ENCODE measurements at places on chromosomes 4 and X. TPM values are rescaled to one million over a fixed set of nuclear protein-coding genes. Genes with fewer than 3 reads are reported as not detected.

Gene MORF4L2
- total RNA-seq, result 485 TPM

Gene GASK1B
- 0.63 TPM for total RNA-seq

Gene JADE3
- 15.0 TPM for total RNA-seq

Gene ADAM29
- total RNA-seq, result not detected

Gene FAM120C
- total RNA-seq, result 5.4 TPM

Gene ATP1B4
- total RNA-seq, result not detected

Gene FMR1NB
- total RNA-seq, result not detected

Gene PRDM8
- total RNA-seq, result 0.67 TPM

Gene UTP3
- total RNA-seq, result 38.6 TPM

Gene HSFX2
- not detected for total RNA-seq

Gene MMRN1
- total RNA-seq, result not detected

Gene NUDT11
- total RNA-seq, result 3.9 TPM

Gene DUSP21
- not detected for total RNA-seq

Gene ZCCHC18
- 0.07 TPM for total RNA-seq

Gene CSAG2
- total RNA-seq, result not detected

Gene TMEM47
- 1.1 TPM for total RNA-seq

Gene SYN1
- total RNA-seq, result 0.21 TPM

Gene PNMA5
- total RNA-seq, result not detected

Gene CTSO
- total RNA-seq, result 1.1 TPM

Gene HS6ST2
- total RNA-seq, result 0.05 TPM
